ENCODE measurements at places on chromosomes 7 and 10.

- no peak for DNase-seq
These were observed 116.4 kb downstream of the TCERG1L start for GRCh38 chr10:131195116-131195515.

DNA sequence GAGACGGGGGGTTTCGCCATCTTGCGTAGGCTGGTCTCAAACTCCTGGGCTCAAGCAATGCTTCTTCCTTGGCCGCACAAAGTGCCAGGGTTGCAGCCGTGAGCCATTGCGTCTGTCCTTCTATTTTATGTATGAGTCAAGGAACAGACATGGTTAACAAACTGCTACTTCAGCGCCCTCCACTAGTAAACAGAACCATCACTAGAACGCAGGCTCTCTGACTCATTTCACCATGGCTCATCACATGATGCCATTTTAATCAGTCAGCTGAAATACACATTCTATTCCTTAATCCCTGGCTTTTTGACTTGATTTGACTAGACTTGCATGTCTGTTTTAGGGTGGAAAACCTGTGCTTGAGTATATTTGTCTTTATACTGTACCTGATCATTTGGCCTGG, 41.3 kb downstream of the CELF2 start:
- no peak for DNase-seq

DNA sequence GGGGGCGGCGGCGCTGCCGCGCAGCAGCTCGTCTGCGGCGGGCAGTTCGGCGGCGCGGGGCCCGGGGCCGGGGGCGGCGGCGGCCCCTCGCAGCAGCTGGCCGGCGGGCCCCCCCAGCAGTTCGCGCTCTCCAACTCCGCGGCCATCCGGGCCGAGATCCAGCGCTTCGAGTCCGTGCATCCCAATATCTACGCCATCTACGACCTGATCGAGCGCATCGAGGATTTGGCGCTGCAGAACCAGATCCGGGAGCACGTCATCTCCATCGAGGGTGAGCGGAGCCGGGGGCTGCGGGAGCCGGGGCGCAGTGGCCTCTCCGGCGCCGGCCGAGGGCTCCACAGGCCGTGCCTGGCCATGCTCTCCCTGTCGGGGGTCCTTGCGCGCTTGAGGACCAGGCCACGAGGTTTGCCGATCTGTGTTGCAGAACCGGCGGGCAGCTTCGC, 548 bp downstream of the AGAP3 start:
- peak; percentile 69 for DNase-seq

DNA sequence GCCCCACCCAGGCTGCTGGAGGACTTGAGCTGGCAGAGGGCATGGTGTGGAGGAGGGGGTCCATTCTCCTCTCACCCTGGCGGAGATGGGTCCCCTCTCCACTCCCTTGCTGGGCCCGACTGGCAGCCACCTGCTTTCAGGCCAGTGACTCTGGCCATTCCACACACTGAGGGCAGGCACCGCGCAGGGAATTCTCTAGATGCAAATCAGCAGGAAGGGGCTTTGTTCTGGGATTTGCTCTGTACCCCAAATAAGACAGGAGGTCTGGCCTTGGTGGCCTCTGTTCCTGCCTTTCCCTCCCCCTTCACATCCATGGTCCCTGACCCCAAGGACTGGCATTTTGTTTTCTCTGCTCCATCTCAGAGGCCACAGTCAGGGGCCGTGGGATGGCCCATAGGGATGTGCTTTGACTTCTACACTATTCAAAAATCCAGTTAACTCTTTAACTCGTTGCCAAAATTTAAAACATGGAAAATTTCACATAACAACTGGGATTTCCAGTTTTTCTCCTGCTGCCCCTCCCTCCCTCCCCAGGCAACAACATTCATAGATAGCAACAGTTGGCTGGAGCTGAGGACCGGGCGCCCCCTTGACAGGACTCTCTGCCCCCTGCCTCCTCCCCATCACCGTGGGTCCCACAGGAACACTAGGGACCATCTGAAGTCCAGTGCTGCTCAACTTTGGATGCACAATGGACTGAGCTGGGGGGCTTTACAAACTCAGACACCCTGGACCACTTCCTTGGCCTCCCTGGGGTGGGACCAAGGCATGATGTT, 33.9 kb downstream of the PPIF start:
- DNase-seq, result peak; percentile 41

DNA sequence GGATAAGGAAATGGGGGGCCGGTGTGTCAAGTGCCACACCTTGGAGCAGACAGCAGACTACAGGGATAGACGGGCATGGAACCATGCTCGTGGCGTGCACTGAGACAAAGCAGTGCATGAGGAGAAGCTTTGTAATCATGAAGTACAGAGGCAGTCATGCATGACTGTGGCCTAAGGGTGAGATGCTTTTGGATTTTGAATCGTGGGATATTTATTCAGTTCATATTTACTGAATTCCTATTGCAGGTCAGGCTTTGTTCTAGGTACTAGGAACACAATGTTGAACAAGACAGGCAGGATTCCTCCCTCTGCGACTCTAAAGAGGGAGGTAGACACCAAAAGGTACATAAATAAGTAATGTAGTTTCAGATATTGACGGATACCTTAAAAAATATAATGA, 597.6 kb downstream of the PARD3 start:
- DNase-seq, result no peak
